ENCODE measurements at places on chromosomes 3 and 15. TPM values are rescaled to one million over a fixed set of nuclear protein-coding genes. Genes with fewer than 3 reads are reported as not detected.

DNA sequence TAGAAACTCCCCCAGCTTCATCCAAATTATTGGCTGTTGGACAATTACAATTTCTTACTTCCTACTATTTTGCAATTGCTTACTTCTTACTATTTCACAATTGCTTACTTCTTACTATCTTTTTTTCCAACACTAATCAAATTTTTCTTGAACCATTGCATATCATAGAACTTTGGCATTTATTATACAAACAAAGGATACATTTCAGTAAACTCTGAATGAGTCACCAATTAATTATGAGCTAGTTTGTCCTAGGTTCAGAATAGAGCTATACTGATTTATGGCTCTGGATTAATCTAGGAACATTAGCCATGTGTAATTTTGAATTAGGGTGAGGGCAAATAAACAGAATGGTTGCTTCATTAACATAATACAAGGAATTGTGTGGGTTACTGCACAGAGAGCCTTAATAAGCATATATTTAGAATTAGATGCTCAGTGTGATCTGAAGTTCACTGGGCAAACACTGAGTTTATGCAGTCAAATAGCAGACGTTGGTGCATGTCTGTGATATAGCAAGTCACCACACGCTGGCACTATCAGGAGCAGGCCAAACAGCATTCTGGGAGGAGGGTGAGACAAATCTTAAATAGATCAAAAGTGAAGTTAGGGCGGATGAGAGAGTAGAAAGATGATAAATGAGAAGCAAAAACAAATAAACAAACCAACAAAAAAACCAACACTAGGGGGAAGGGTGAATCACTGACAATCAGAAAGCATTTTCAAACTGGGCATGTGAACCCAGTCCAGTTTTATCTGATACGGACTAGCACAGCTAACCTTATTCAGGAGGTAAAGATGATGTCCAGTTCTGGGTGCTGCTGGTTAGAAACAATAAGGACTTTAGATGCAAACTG is 21.5 kb downstream of the GABRR3 start:
- no peaks in the 10 kb centered on the region for H3K36me3 ChIP-seq
- H3K4me3 ChIP-seq: no peak overlapping the region
- no peaks in the 10 kb centered on the region for H3K27me3 ChIP-seq

COMMD2 gene
- 52.1 TPM for total RNA-seq

- peaks cover 71% of the 10 kb centered on the region for H3K4me1 ChIP-seq
- H3K27ac ChIP-seq: no peak overlapping the region
- H3K4me3 ChIP-seq: no peak overlapping the region
- peaks cover 36% of the 10 kb centered on the region for H3K27me3 ChIP-seq
Observed at GRCh38 chr3:111917300-111917699, 58.2 kb downstream of the PHLDB2 start.

DNA sequence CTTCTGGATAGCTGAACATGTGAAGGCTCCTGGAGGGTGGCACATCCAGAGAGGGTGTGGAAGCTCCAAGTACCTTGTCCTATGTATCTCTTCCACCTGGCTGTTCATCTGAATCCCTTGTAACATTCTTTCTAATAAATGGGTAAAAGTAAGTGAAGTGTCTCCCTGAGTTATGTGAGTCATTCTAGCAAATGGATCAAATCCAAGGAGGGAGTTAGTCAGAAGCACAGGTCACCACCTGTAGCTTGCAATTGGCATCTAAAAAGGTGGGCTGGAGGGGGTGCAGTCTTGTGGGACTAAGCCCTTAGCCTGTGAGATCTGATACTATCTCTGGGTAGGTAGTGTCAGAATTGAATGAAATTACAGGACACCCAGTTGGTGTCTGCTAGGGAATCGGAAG is 71.0 kb downstream of the WWTR1 start:
- no peaks in the 10 kb centered on the region for H3K36me3 ChIP-seq
- no peak overlapping the region for H3K4me3 ChIP-seq
- no peaks in the 10 kb centered on the region for H3K27me3 ChIP-seq

GRCh38 chr15:31285772-31286261 is 40.8 kb upstream of the KLF13 start:
- no peak overlapping the region for H3K27ac ChIP-seq
- DNase-seq: no peak
- H3K27me3 ChIP-seq: no peaks in the 10 kb centered on the region
- no peaks in the 10 kb centered on the region for H3K36me3 ChIP-seq
- no peak overlapping the region for H3K4me3 ChIP-seq

MYH15 gene
- 0.09 TPM for total RNA-seq

- no peak overlapping the region for H3K27ac ChIP-seq
- H3K27me3 ChIP-seq: peaks cover 4% of the 10 kb centered on the region
- H3K4me3 ChIP-seq: no peak overlapping the region
- no peaks in the 10 kb centered on the region for H3K36me3 ChIP-seq
- DNase-seq: no peak
Observed at GRCh38 chr3:55436644-55437043, 50.5 kb downstream of the WNT5A start.

GRCh38 chr3:180492047-180492446 is 109.9 kb upstream of the TTC14 start:
- no peak overlapping the region for H3K27ac ChIP-seq
- H3K4me1 ChIP-seq: no peaks in the 10 kb centered on the region
- no peaks in the 10 kb centered on the region for H3K27me3 ChIP-seq
- no peak for DNase-seq
- H3K36me3 ChIP-seq: peaks cover 2% of the 10 kb centered on the region
- H3K4me3 ChIP-seq: no peak overlapping the region

- no peak for DNase-seq
- no peak overlapping the region for H3K27ac ChIP-seq
- H3K27me3 ChIP-seq: no peaks in the 10 kb centered on the region
- peaks cover 14% of the 10 kb centered on the region for H3K4me1 ChIP-seq
- H3K4me3 ChIP-seq: no peak overlapping the region
- no peaks in the 10 kb centered on the region for H3K36me3 ChIP-seq
Observed at GRCh38 chr3:4835616-4836043, 143.6 kb upstream of the BHLHE40 start.

FSIP1 gene
- total RNA-seq: 0.60 TPM

CLEC3B gene
- total RNA-seq: 0.92 TPM

GRCh38 chr3:48929358-48930035 is 10.9 kb downstream of the ARIH2 start:
- 0 out of 2 replicates have a peak, but pooled peaks cover 3% of the 10 kb centered on the region for H3K4me1 ChIP-seq
- H3K27ac ChIP-seq: peak overlapping the region; percentile 33
- no peaks in the 10 kb centered on the region for H3K27me3 ChIP-seq
- H3K36me3 ChIP-seq: peaks cover 66% of the 10 kb centered on the region
- DNase-seq: no peak

FRMD4B gene
- total RNA-seq: 4.0 TPM

DNA sequence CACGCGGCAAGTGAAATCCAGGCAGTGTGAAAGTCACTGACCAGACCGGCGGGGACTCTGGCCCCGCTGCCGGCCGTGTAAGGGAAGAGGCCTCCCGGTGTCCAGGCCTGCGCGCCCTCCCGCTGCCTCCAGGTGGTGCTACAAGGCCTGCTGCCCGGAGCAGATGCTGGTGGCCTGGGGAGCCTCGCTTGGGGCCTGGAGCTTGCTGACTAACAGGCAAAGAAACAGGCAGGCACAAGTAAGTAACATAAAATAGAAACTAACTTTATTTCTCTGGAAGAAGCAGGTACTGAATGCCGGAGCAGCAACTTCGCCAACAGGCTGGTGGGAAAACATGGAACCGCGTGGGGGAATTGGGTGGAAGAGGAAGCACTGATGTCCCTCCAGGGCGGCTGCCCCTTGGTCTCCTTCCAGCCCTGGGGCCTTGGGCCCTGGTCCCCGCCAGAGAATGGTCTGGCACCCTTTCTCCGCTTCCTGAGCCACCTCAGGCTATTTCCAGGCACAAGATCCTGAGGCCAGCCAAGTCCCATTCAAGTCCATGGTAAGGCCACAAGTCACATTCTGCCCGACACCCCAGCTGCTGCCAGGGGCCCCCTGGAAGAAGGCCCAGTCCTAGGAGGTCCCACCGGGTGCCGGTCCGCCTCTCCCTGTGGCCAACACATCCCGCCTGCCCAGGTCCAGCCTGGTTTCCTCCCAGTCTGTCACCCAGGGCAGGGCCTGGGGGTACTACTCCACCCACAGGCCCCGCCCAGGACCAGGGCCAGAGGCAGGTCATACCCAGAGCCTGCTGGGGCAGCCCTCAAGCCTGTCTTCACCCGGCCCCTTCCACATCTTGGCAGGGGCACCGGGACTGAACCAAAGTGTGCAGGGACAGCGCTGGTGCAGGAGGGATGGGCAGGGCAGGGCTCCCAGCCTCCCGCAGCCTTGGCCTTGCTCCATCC is 45.0 kb downstream of the TNK2 start:
- no peaks in the 10 kb centered on the region for H3K27me3 ChIP-seq
- H3K27ac ChIP-seq: peak overlapping the region; percentile 60
- DNase-seq: peak; percentile 91
- peaks cover 20% of the 10 kb centered on the region for H3K4me1 ChIP-seq

DNA sequence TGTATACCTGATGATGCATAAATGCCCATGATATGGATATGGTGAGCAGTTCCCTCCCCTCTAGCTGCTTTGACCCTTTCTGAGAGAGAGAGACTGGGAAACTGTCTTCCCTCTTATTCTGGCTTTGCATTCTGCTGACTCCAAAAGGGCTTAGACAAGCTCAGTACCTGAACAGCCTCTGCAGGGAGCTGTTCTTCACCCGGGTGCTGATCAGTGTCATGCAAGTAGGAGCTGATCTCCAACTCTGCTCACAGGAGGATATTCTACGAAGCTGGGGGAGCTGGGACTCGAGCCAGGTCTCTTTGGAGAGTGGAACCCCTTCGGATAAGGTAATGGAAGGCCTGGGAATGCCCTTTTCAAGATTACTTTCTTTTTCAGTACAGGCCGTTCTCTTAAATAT is 237.1 kb downstream of the RYR3 start:
- no peaks in the 10 kb centered on the region for H3K27me3 ChIP-seq
- H3K4me3 ChIP-seq: no peak overlapping the region
- H3K4me1 ChIP-seq: peaks cover 20% of the 10 kb centered on the region
- H3K36me3 ChIP-seq: no peaks in the 10 kb centered on the region
- peak; percentile 87 for DNase-seq

RTP3 gene
- not detected for total RNA-seq

AGBL1 gene
- total RNA-seq: not detected

DNA sequence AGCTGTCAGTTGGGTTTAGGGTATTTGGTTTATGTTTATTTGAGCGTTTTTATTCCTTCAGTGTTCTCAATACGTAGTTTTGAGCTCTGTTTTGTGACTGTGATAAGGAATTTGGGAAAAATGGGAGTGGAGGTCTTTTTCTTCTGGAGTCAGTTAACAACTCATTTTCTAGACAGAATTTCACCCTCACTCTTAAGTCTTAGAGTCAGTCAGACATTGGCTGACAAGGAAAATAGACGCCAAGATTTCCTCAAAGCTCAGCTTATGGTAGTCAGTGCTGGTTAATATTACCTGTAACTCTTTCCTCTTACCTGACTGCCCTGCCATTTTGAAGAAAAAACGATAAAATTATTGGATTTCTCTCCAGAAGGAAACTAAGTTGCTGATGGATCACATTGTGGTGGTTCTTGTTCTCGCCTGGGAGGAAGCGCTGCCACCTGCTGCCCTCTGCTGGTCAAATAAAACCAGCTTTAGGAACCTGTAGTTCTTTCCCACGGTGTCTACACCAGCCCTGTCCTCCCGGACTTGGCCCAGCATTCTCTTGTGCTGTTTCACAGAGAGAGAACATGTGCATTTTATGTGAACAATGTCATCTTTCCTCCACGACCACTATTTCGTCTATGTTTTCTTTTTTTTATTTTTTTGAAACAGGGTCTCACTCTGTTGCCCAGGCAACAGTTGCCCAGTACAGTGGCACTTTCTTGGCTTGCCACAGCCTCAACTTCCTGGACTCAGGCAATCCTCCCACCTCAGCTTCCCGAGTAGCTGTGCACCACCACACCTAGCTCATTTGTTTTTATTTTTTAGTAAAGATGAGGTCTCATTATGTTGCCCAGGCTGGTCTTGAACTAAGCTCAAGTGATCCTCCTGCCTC is 41.4 kb upstream of the UMPS start:
- peak; percentile 83 for DNase-seq
- no peak overlapping the region for H3K27ac ChIP-seq
- H3K4me1 ChIP-seq: peaks cover 8% of the 10 kb centered on the region
- H3K27me3 ChIP-seq: no peaks in the 10 kb centered on the region
- H3K36me3 ChIP-seq: no peaks in the 10 kb centered on the region

ANKUB1 gene
- not detected for total RNA-seq

- H3K27ac ChIP-seq: no peak overlapping the region
- no peak for DNase-seq
- no peaks in the 10 kb centered on the region for H3K27me3 ChIP-seq
- no peaks in the 10 kb centered on the region for H3K4me1 ChIP-seq
Observed at GRCh38 chr15:87492321-87492720, 764.2 kb downstream of the NTRK3 start.

- no peak for DNase-seq
- H3K4me3 ChIP-seq: no peak overlapping the region
- no peaks in the 10 kb centered on the region for H3K36me3 ChIP-seq
- peaks cover 24% of the 10 kb centered on the region for H3K4me1 ChIP-seq
- H3K27ac ChIP-seq: no peak overlapping the region
Observed at GRCh38 chr3:97863031-97863430, 41.2 kb downstream of the CRYBG3 start.

- H3K27ac ChIP-seq: no peak overlapping the region
- DNase-seq: no peak
- no peak overlapping the region for H3K4me3 ChIP-seq
- H3K4me1 ChIP-seq: no peaks in the 10 kb centered on the region
- H3K27me3 ChIP-seq: no peaks in the 10 kb centered on the region
Observed at GRCh38 chr15:57994221-57995049, 71.1 kb downstream of the ALDH1A2 start.

HACL1 gene
- total RNA-seq: 40.0 TPM

- H3K27ac ChIP-seq: no peak overlapping the region
- H3K4me1 ChIP-seq: peaks cover 48% of the 10 kb centered on the region
- no peak for DNase-seq
- H3K27me3 ChIP-seq: no peaks in the 10 kb centered on the region
Observed at GRCh38 chr3:159857840-159858239, 130.8 kb upstream of the IL12A start.

SEMA6D gene
- total RNA-seq: 2.0 TPM

- H3K36me3 ChIP-seq: no peaks in the 10 kb centered on the region
- no peak overlapping the region for H3K4me3 ChIP-seq
- H3K27me3 ChIP-seq: peaks cover 43% of the 10 kb centered on the region
- H3K27ac ChIP-seq: no peak overlapping the region
- DNase-seq: no peak
- peaks cover 16% of the 10 kb centered on the region for H3K4me1 ChIP-seq
Observed at GRCh38 chr3:111332488-111333080, 209.4 kb upstream of the CD96 start.

- no peak for DNase-seq
- H3K27ac ChIP-seq: no peak overlapping the region
- H3K4me1 ChIP-seq: peaks cover 17% of the 10 kb centered on the region
- H3K36me3 ChIP-seq: no peaks in the 10 kb centered on the region
- no peaks in the 10 kb centered on the region for H3K27me3 ChIP-seq
Observed at GRCh38 chr3:116001151-116001621, 377.9 kb downstream of the GAP43 start.

SNTN gene
- total RNA-seq: not detected

SMCO1 gene
- not detected for total RNA-seq

DNA sequence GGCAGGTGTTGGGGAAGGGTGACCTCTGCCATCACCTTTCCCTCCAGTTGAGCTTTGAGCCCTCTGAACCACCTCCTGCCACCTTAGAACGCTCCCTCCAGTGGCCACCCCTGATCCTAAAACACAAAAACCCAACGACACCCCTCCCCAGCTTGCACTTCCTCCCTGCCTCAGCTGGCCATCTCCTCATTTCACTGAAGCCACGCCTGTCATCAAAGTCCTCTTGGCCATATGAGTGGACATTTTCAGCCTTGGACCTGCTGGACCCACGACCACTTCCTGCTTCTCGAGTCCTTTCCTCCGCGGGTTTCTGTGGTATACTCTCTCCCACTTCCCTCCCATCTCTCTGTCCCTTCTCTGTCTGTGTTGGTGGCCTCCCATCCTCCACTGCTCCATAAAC is 48.5 kb upstream of the NR2C2 start:
- H3K4me1 ChIP-seq: peaks cover 31% of the 10 kb centered on the region
- H3K27me3 ChIP-seq: no peaks in the 10 kb centered on the region
- DNase-seq: no peak
- H3K4me3 ChIP-seq: no peak overlapping the region
- no peak overlapping the region for H3K27ac ChIP-seq

Measured in WTC11 (cell line).